Occipital lobe (tissue), 3 donors: ENCODE measurements at places on chromosomes 5 and 9. TPM values are rescaled to one million over a fixed set of nuclear protein-coding genes. Genes with fewer than 3 reads are reported as not detected.

The SPINK7 gene
- not detected for total RNA-seq

The CDH18 gene
- 10.0 TPM for total RNA-seq

The STK32A gene
- 5.3 TPM for total RNA-seq

The DRD1 gene
- total RNA-seq: 6.1 TPM

The PCDHA4 gene
- total RNA-seq: 18.6 TPM

The ELOVL7 gene
- total RNA-seq: 8.7 TPM

The SLC25A2 gene
- not detected for total RNA-seq

The LCN10 gene
- not detected for total RNA-seq

The PCDHGB4 gene
- total RNA-seq: 12.9 TPM

The FAM78A gene
- total RNA-seq: 1.7 TPM

The SOX30 gene
- not detected for total RNA-seq

The FRMPD1 gene
- total RNA-seq: 0.62 TPM

The CTXN3 gene
- total RNA-seq: 1.1 TPM

The DPYSL3 gene
- total RNA-seq: 977 TPM

The PAEP gene
- total RNA-seq: not detected

The DCANP1 gene
- not detected for total RNA-seq

The PRXL2C gene
- 5.1 TPM for total RNA-seq

The BAAT gene
- total RNA-seq: 0.31 TPM

The SPAG8 gene
- total RNA-seq: 4.7 TPM

The CDX1 gene
- not detected for total RNA-seq

The GDNF gene
- not detected for total RNA-seq

The IFNA13 gene
- total RNA-seq: not detected

The LEAP2 gene
- total RNA-seq: 2.0 TPM

The SH3RF2 gene
- 0.31 TPM for total RNA-seq

The SEMA4D gene
- 12.0 TPM for total RNA-seq

The IFNE gene
- not detected for total RNA-seq

The SLC30A5 gene
- total RNA-seq: 63.6 TPM

The GHR gene
- total RNA-seq: 1.2 TPM
